ENCODE measurements at places on chromosomes 6 and 20.

- no peak for DNase-seq
Observed at GRCh38 chr6:151493161-151493803, 535 bp upstream of the CCDC170 start.

- no peak for DNase-seq
Observed at GRCh38 chr6:130682066-130682465, 145.1 kb upstream of the SMLR1 start.

DNA sequence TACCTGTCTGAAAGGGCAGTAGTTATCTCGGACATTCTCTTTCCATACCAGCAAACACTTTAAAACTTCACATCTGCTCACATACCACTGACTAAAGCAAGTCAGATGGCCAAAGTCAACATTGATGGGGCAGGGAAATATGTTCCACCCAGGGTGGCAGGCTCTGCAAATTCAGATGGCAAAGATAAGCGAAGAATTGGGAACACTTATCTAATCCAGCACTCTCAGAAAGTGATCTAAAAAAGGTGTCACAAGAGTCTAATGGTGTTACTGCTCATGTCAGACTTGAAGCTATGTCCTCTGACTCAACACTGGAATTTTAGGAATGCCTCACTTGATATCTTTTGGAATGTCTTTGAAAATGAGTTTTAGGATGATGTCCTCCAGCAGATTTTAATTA is 1086.2 kb downstream of the KIF16B start:
- DNase-seq: no peak

- no peak for DNase-seq
Observed at GRCh38 chr6:114430534-114431124, 87.8 kb upstream of the HS3ST5 start.

DNA sequence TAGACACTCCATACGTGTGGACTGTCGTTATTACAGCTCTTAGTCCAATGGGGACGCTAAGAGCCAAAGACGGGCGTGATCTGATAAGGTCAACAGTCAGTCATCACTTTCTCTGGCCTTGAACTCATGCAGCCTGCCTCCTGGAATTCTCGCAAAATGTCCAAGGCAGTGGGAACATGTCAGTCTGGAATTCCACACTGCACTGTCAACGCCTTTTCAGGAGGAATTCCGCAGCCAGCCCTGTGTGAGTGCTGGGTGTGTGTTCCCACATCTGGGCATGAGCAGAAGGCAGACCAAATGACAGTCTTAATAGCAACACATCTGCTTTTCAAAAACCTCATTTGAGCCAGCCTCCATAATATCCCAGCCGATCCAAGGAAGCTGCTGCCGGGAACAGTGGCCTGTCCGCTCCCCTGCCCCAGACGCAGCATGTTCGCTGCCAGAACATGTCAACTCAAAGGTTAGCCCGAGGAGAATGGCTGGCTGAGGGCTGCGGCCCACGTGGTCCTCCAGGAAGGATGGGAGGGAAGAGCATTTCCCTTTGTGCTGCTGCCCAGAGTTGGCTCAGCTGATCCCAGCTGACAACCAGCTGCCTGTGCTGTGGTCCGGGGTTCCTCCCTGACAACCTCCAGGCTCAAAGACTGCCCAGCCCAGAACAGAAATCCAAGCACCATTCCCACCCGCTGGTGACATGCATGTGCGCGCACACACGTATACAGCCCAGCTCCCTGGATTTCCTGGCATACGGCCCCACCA is 103.1 kb downstream of the SULF2 start:
- no peak for DNase-seq

DNA sequence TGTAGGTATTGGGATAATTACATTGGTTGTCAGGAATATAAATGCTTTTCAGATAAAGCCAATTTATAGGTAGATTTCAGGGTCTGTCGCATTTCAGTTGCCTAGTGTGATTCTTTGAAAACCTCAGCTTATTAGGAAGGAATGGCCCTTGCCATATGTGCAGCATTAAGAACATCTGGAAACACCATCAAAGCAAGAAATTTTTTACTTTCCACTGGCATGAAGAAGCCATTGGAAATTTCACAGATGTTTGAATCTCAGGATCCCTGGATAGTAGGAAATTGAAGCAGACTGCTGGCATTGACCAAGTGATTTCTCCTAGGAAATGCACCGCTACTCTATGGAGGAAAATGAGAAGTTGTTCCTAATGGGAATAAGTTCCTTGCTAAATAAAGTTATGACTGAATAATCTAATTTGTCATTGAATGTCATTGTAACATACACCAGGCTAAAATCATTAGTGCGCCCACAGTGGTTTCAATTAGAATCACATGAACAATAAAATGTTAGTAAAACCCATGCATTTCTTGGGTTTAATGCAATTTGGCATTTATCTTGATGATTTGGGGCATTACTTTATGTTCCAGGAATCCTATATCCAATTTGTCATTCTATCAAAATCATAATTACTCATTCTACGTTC is 950.1 kb downstream of the EPHA7 start:
- no peak for DNase-seq

GRCh38 chr6:164015088-164015484 is 600.6 kb downstream of the QKI start:
- DNase-seq: no peak

DNA sequence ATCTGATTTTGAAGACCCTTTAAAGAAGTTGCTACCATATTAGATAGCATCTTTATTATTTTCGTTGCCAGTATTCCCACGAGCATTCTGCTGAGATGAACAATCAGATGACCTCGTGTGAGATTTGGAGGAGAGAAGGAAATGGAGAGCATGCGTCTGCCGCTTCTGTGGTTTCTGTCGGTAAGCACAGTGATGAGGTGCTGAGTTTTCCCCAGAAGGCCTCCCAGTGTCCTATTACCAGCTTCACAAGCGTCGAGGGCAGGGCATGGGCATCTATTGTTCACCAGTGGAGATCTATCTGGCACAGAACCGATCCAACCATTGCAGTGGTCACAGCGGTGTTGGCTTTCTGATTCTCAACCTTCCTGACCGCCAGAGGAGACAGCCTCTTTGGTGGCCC is 29.4 kb downstream of the TRAF3IP2 start:
- DNase-seq: no peak

GRCh38 chr6:17299750-17300149 is 18.6 kb downstream of the RBM24 start:
- DNase-seq: no peak

DNA sequence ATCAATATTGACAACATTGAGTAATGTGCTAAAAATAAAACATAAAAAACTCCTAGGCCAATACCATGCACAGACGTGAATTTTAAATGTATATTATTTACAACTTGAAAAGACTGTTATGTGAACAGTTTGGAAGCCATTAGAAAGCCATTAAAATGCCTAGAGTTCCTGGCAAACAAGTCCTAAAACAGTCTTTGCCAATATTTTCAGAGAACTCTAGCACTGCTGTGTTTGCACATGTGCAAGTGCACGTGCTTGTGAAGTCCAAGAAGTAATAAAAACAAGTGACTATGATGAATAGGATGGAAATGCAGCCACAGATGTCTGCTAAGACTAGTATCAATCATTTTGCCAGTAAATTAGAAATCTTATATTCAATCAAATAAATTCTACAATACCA is 1447.6 kb downstream of the GRIK2 start:
- no peak for DNase-seq

DNA sequence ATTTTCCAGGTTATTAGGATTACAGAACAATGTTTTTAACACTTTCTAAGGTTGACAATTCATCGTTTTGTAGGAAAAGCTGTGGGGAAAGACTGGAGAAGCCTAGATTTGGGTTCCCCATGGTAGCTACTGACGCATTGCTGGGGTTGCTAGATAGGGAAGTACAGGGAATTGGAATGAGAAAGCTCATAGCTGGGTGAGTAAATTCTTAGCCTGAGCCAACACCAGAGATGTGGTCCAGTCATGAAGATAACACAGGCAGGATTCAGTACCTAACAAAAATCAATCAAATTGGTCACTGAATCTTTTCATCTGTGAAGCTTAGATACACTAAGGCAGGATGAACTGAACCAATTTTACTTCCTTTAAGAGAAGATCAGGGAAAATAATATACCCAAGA is 35.7 kb downstream of the RIN2 start:
- DNase-seq: no peak

DNA sequence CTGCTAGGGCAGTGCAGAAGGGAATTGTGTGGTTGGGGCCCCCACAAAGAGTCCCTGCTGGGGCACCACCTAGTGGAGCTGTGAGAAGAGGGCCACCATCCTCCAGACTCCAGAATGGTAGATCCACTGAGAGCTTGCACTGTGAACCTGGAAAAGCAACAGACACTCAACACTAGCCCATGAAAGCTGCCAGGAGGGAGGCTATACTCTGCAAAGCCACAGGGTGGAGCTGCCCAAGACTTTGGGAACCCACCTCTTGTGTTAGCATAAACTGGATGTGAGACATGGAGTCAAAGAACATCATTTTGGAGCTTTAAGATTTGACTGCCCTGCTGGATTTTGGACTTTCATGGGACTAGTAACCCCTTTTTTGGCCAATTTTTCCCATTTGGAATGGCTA is 328.4 kb upstream of the KHDRBS2 start:
- no peak for DNase-seq

- no peak for DNase-seq
Observed at GRCh38 chr6:32607263-32607987, 17.8 kb upstream of the HLA-DRB1 start.

DNA sequence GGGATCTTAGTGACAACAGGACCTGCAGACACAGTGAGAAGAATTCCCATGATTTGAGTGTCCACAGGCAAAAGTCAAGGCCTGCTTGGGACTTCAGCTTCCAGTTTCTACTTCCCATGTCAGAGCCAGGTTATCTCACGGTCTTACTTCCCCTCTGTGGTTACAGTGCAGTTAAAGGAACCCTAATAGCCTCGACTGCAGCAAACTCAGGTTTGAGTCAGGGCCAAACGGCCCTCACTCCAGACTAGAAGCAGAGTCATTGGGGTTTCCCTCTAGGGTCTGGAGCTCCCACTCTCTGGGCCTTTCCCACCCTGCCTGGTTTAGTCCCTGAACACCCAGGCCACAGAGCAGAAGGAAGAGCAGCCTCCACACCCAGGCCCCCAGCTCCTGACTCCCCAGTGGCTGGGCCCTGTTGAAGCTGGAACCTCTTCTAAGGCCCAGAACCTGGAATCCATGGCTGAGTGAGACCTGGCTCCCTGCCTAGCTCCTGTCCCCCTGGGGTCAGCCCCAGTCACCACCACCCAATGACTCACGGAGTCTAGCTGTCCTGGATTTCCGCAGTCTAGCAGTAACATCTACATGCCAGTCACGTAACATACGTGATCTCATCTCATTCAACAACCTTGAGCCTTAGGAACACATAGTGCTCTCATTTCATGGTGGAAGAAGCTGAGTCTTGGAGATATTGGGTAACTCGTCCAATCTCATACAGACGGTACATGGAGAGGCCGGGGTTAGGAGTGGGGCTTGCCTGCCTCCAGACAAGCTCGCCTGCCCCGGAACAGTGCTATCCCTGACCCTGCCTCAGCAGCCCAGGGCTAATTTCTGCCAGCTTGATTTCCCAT is 9.2 kb upstream of the GHRH start:
- no peak for DNase-seq

- no peak for DNase-seq
Observed at GRCh38 chr6:132065556-132065955, 114.4 kb upstream of the CCN2 start.

DNA sequence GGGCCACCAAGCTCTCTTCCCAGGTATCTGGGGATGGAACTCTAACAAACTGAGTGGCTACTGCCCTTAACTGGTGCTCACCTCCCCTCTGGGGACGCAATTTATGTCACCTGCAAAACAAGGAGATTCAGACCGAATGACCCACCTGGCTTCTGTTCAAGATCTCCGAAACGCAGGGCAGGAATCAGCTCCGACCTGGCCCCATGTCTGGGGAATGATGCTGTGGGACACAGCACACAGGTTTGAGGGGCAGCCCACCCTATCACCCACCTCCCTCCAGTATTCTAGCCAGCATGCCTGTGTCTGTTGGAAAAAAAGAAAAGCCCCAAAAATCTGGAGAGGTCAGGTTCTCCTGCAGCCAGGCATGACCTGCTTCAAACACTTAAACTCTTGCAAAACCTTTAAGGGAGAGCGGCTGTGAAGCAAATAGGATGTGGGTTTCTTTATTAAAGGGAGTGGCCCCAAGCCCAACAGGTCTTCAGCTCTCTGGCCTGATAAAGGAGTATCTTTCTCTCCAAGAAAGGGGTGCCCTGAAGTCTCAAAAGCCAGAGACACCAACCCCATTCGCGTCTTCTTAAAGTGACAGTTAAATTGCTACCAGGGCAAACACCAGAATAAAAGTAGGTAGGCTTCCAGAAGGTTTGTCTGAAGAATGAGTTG is 6.4 kb downstream of the PREX1 start:
- DNase-seq: no peak

DNA sequence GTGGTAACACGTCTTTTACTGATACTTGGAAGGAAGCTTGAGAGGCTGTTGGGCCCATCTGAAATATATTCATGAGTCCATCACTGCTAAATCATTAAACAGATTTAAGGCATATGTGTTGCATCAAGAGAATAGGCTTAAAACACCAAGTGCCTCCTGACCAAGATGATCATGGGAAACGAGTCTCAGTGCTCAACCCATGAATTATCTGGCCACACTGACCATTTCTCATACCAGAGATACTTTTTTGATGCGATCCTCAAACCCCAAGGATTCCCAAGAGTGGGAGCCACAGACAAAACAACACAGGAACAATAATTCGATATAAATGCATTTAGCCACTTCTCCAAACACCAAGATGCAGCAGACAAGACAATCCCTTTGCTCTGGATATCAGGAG is 17.2 kb downstream of the HEY2 start:
- DNase-seq: no peak

DNA sequence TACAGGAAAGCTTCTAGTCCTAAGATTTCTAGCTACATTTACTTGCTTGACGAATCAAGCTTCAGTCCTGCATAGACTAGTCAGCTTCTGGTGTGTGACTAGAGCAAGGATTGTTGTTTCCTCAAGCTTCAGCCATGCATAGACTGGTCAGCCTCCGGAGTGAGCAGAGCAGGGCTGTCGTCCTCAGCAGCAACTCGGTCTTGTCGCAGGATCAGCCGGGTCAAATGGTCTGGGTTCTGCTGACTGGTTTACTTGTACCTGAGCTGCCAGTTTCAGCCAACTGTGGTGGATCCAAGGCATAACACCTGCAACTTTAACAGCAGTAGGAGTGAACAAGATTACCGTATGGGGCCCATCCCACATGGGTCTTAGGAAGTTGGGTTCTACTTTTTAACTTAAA is 10.8 kb upstream of the GMPR start:
- DNase-seq: no peak

DNA sequence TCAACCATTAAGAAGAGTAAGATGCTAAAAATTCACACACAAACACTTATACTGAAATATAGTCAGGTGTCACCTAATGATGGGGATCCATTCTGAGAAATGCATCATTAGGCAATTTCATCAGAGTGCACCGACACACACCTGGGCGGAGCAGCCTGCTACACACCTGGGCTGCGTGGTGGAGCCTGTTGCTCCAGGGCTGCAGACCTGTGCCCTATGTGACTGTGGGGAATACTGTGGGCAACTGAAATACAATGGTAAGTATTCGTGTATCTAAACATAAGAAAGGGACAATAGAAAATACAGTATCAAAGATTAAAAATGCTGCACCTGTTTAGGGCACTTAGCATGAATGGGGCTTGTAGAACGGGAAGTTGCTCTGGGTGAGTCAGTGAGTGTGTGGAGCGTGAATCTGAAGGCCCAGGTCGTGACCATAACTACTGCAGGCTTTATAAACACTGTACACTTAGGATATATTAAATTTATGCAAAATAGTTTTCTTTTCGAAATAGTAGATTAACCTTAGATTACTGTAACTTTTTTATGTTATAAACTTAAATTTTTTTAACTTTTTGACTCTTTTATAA is 124.4 kb upstream of the AFDN start:
- no peak for DNase-seq

GRCh38 chr6:107531868-107532267 is 42.0 kb downstream of the SOBP start:
- DNase-seq: no peak

- DNase-seq: no peak
Observed at GRCh38 chr6:153001767-153002612, 519 bp downstream of the MTRF1L start.

Data from stimulated activated CD8-positive, alpha-beta memory T cell treated with anti-CD3 and anti-CD28 coated beads, Interleukin-7, amount 100 ng/mL, for 1 hour (primary cell).